ENCODE measurements at places on chromosomes 3 and 15.

GRCh38 chr3:13617981-13618380 lies 69.1 kb downstream of the FBLN2 start:
- no peak for DNase-seq

- DNase-seq, result no peak
These were observed 191.4 kb upstream of the BCL6 start for GRCh38 chr3:187936676-187937075.

- no peak for DNase-seq
These were observed 9.0 kb upstream of the SELENOT start for GRCh38 chr3:150594150-150594549.

GRCh38 chr3:101177577-101177976 lies 142.8 kb downstream of the IMPG2 start:
- no peak for DNase-seq

DNA sequence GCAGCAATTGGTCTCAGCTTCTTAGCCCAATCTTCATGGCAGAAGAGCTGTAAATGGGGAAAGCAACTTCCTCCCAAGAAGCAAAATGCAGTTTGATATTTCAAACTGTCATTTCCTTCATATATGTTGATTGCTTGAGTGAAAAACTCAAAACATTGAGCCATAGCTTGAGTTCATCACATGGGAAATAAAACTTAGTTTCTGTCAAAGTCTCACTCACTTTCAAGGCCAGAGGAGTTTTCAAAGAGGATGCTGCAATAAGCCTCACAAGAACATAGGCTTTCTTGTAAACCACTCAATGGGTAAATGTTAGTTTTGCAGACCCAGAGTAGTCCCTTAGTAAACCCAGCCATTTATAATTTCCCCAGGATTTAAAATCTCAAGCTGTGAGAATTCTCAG lies 29.1 kb upstream of the SUCLG2 start:
- DNase-seq, result no peak

- DNase-seq, result peak; percentile 17
These were observed 552.6 kb upstream of the GOLIM4 start for GRCh38 chr3:168648321-168648720.

DNA sequence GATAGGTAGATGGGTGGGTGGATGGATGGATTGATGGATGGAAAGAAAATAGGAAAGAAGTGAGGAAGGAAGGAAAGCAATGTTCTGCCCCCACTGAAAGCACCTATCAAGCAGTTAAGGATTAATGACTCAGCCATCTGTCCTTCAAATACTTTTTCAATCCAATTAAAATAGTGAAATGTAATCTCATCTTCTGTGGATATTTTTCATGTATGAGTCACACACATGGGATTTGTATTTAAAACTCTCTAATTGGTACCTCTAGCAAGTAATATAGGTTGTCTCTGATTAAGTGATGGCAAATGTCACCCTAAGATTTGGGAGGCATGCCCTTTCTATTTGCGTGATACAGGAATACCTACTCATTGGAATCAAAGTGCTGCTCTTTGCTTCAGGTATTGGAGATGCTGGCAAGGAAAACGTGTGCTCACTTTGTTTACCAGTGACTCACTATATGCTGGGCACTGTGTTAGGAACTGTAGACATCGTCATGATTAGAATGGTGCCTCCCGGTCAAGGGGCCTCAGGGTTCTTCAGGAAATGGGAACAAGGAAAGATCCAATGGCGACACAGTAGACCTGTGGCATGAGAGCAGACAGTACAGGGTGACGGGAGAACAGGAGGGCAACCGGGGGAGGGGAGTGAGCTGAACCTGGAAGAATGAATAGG lies 230.1 kb downstream of the CLSTN2 start:
- peak; percentile 55 for DNase-seq

- DNase-seq, result no peak
These were observed 4.6 kb downstream of the WDR93 start for GRCh38 chr15:89695198-89695597.

DNA sequence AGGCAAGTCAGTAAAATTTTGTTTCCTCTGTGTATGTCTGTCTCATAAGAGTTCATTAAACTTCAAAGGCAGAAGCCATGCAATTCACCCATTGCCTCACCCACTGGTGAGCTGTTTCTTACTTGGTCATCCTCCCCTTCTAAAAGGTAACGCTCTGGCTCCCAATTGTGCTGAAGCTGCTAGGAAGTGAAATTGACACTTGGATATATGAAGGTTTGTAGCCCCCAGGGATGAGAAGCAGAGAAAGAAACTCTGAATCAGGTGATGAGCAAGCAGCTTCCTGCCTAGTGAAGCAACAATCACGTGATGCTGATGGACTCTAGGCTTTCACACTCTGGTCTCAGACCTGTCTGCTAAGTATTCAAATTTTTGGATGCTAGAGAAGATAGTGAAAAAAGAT lies 70.7 kb downstream of the CD200R1L start:
- DNase-seq, result peak; percentile 23

Data from Daoy (cell line).